ENCODE measurements at places on chromosomes 13 and 19.

DNA sequence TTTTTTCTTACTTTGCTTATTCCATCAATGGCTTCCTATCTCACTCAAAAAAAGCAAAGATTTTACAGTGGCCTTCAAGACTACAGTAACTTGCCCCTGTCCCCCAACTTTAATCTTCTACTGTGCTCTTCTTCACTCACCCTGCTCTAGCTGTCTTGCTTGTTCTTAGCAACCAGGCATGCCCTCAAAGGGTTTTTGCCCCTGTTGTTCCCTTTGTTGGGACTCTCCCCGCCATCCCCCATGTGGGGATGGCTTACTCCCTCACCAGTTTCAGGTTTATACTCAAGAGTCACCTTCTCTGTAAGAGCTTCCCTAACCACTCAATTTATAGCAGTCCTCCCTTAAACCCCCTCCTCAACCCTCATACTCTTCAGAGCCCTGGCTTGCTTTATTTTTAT lies 5.4 kb downstream of the MTMR6 start:
- peak; percentile 40 for DNase-seq

DNA sequence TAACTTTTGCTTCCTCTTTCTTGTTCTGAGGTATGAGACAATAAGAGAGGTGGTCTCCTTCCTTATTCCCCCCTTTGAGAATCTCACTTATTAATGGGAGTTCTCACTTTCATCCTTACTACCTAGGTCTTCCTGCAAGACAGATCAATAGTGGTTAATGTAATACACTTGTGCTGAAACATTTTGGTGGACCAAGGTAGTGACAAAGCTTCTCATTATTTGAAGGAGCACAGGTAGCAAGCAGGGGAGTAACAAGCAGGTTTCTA lies 17.9 kb downstream of the ZNF700 start:
- no peak for DNase-seq

- no peak for DNase-seq
These were observed 592.6 kb downstream of the TBC1D4 start for GRCh38 chr13:74889321-74889720.

DNA sequence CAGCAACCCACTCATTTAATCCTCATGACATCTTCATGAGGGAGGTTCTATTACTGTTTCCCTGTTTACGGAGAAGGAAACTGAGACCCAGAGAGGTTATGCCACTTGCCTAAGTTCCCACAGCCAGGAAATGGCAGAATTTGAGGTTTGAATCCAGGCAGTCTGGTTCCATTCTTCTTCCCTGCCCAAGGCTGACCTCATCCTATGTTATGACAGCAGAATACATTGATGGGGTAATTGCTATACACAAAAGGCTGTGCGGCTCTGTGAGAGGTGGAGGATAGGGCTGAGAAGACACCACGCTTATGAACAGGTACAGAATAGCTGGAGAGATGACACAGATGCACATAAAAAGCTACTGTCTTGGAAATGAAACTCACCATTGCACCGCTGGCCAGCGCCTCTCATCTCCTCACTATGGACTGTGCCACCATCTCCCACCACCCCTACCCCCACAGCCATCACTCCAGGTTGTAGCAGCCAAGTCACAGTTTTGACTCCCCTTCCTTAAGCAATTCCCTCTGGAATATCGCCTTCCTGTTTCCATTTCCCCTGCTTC lies 11.5 kb downstream of the MAG start:
- DNase-seq, result no peak

GRCh38 chr13:110092831-110093247 lies 214.1 kb downstream of the COL4A1 start:
- DNase-seq, result no peak

- no peak for DNase-seq
These were observed 436.5 kb upstream of the KLHL1 start for GRCh38 chr13:70544706-70545105.

GRCh38 chr13:64680739-64681138 lies 2549.4 kb downstream of the PCDH9 start:
- no peak for DNase-seq

DNA sequence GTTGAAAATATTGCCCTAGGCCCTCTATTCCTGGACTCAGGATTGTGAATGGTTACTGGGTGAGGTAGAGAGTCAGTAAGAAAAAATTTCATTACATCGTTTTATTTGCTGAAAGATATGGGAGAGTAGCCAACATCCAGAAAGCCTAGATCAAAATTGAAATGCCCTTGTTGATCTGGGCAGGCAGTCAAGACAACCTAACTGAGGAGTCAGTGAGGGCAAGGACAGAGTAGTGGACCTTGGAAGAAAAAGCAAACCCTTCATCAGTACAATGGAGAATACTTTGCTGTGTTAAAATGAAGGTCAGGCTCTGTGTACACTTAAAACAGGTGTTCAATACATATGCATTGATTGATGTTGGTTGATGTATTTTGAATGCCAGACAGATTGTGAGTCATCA lies 576.7 kb downstream of the OLFM4 start:
- no peak for DNase-seq

DNA sequence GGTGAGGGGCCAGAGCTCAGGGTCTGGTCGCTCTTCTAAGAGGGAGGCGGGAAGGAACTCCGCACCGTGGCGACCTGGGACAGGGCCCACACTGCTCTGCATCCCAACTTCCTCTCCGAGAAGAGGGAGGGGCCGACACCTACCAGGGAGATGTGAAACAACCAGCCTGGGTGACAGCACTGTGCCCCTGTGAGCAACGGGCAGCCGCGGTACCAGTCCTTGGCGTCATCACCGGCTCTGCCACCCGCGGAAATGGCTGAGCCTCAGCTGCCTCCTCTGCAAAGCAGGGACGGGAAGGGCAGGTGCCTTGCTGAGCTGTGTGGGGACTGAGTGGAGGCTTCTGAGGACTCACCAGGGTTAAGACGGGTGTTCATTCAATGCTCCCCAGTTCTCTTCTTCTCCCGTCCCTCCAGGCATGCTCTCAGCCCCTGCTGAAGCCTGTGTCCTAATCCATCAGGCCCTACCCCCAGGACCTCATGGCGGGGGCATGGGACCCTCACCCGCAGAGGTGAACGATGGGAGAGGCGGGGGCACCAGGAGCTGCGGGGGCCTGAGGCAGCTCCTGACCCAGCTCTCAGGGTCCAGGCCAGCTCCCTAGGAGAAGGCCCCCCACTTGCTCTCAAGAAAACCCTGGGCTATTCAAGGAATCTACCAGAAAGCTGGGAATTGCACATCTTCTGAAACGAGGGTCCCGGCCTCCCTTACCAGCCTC lies 9.3 kb downstream of the ZNF787 start:
- peak; percentile 63 for DNase-seq

DNA sequence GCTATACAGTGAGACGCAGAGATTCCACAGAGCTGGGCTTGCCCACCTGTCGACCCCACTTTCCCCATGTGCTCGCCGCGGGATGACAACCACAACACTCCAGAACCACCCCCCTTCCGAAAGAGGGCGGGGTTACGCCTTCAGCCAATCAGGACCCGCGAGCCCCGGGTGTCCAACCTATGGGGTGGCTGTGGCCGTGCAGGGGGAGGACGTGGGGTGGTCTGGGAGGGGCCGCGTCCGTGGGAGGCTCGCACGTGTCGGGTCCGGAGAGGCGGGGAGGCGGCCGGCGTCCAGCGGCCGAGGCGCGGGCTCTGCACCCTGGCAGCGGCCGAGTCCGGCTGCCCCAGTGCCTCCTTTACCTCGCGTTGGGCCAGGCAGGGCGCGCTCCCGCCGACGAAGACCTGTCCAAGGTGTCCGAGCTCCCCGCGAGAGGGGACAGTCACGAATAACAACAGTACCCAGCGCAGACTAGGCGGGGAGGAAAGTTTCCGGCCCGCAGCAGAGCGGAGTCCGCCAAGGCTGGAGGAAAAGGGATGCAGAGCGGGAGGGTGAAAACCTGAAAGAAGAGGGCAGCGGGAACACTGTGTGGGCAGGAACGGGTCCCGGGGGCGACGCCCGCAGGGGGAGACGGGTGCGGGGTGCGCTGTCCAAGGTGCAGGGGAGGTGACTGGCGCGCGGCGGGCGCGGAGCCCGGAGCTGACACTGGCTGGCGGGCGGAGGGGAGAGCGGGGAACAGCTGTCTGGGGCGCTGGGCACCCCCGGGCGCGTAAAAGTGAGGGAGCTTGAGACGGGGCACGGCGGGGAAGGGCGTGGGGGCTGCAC lies 911 bp downstream of the ENOX1 start:
- peak; percentile 25 for DNase-seq

DNA sequence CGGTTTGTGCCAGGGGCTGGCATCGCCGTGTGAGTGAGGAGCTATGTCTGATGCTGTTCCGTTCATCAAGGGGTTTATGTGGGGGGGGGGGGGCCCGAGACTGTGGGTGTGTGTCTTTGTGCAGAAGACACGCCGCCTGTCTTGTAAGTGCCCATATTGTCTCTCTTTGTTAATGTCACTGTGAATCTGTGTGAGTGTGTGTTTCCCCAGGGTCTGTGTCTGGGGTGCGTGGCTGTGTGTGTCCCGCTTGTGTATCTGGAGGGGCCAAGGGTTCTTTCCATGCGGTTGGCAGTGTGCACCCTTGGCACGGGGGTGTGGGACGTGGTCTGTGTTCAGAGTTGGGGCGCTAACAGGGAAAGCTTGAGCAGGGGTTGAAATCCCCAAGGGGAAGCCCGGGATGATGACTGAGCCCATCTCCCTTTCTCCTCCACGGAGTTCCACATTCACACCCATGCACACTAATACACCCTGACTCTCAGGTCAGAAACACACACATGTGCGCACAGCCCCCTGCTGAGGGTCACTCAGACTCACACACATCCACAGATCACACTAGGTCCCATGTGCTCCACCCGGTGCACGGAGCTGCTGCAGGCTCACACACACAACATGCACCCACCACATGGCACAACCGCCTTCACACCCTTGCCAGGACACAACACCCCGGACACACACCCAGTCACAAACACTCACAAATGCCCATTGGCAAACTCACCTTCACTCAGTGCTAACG lies 1.8 kb downstream of the NCAN start:
- no peak for DNase-seq

DNA sequence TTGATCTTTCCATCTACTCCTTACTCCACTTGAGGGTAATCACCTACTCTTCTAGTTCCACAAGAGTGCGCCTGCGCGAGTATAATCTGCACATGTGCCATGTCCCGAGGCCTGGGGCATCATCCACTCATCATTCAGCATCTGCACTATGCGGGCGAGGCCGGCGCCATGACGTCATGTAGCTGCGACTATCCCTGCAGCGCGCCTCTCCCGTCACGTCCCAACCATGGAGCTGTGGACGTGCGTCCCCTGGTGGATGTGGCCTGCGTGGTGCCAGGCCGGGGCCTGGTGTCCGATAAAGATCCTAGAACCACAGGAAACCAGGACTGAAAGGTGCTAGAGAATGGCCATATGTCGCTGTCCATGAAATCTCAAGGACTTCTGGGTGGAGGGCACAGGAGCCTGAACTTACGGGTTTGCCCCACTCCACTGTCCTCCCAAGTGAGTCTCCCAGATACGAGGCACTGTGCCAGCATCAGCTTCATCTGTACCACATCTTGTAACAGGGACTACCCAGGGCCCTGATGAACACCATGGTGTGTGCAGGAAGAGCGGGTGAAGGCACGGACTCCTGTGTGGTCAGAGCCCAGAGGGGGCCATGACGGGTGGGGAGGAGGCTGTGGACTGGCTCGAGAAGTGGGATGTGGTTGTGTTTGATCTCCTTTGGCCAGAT lies 2.7 kb upstream of the KLK2 start:
- DNase-seq, result peak; percentile 14

DNA sequence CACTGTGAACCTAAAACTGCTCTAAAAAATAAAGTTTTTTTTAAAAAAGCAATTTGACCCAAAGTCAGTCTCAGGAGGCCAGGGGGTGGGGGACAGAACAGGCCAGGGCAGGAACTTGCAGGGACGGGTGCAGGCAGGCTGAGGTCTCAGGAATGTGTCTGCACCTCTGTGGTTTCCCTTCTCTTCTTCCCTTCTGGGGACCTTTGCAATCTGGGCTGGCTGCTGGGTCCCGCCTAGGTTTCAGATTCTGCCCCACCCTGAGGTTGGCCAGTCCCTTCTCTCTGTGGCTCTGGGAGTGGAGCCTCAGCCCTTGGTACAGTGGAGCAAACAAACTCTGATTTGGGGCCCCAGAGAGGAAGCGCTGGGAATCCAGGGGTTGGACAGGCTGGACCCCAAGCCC lies 5.3 kb upstream of the F2RL3 start:
- DNase-seq, result no peak

DNA sequence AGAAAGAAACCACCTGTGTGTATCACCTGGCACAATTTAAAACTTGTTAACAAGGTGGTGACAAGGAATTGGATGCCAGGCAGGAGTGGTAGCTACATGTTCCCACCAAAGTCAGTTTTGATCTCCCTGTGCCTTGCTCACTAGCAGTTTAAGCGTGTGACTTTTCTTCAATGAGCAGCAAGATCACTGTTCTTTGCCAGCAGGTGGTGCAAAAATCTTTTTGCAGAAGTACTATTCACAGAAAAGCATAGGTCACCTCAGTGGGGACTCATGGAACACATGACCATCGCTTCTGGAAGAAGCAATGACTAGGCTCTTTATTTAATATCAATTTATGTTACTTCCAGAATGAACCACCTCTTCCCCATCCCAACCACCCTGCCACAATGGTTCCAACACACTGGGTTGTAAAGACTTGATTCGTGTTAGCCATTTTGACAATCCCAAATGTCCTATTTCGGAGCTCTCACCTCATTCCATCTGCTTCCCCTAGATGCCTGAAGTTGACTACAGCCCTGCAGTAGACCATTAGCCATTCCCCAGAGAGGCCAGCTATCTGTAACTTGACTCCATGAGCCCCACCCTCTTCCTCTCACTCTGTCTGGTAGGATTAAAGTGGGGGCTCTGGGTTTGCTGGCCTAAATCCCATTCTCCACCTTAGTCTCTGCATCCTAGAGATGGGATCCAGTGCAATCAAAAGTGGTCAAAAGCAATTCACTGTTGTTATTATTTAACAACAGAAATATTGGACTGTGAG lies 59.1 kb upstream of the TNFRSF19 start:
- DNase-seq, result no peak

- DNase-seq, result no peak
These were observed 646 bp upstream of the SLC10A2 start for GRCh38 chr13:103066781-103067345.

GRCh38 chr13:114041493-114041892 lies 67.6 kb upstream of the C13orf46 start:
- DNase-seq, result no peak

GRCh38 chr13:51638216-51638871 lies 54.1 kb downstream of the WDFY2 start:
- no peak for DNase-seq

GRCh38 chr19:19485161-19485997 lies 30.0 kb downstream of the TSSK6 start:
- DNase-seq, result no peak

GRCh38 chr13:25910991-25911419 lies 140.8 kb downstream of the SHISA2 start:
- DNase-seq, result no peak

DNA sequence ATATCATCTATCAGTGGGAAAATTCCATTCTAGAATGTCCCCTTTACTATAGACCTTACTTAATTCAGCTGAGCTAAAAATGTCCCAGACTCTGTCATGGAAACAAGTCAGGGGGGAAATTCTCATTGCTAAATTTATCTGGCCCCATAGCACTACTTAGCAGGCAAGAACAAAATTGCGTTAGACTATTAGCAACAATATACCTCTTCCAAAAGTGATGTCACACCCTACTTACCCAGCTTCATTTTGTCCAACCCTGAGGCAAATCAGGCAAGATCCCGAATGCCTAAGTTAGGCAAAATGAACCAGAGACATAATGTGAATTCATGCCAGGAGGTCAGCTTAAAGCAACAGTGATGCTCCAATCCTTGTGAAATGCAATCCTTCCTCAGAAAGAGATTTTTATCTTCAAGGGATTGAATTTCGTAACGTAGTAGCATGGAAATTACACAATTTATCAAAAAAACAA lies 93.7 kb downstream of the FRY start:
- no peak for DNase-seq

GRCh38 chr13:72341904-72342303 lies 385.5 kb downstream of the MZT1 start:
- DNase-seq, result no peak

All from activated naive CD8-positive, alpha-beta T cell treated with anti-CD3 and anti-CD28 coated beads, Interleukin-2, amount 50 U/mL, for 24 hours (primary cell).